A549 treated with AZD2906 at 1 μM for 4 hours (cell line): ENCODE measurements at places on chromosomes 3 and 15. TPM values are rescaled to one million over a fixed set of nuclear protein-coding genes. Genes with fewer than 3 reads are reported as not detected.

Gene ACAN
- total RNA-seq, result 0.66 to 1.4 TPM (median 0.94 TPM) in 5 replicates

Gene C3orf85
- not detected in 5 replicates for total RNA-seq

Gene ADAMTS9
- 0.57 to 0.72 TPM (median 0.62 TPM) in 5 replicates for total RNA-seq

Gene ZNF619
- total RNA-seq, result 1.6 to 2.1 TPM (median 1.9 TPM) in 5 replicates

Gene DAZL
- total RNA-seq, result not detected in 5 replicates

Gene FBXL22
- total RNA-seq, result 0.16 to 0.30 TPM (median 0.17 TPM) in 5 replicates

Gene CFAP100
- not detected in 5 replicates for total RNA-seq

Gene HES1
- total RNA-seq, result 7.9 to 11.3 TPM (median 10.0 TPM) in 5 replicates

Gene LMCD1
- total RNA-seq, result 55.8 to 86.7 TPM (median 71.3 TPM) in 5 replicates

Gene LIPH
- 3.9 to 6.0 TPM (median 5.0 TPM) in 5 replicates for total RNA-seq

Gene CACNA2D2
- total RNA-seq, result 0.45 to 0.71 TPM (median 0.53 TPM) in 5 replicates

Gene PAQR9
- total RNA-seq, result 1.7 to 2.4 TPM (median 1.8 TPM) in 5 replicates

Gene CACNA1D
- 0.55 to 0.95 TPM (median 0.70 TPM) in 5 replicates for total RNA-seq

Gene SLC49A4
- 11.3 to 14.1 TPM (median 13.6 TPM) in 5 replicates for total RNA-seq

Gene CFAP91
- 0.23 to 0.35 TPM (median 0.25 TPM) in 4 of 5 replicates, not detected in the other for total RNA-seq

Gene MORC1
- not detected in 5 replicates for total RNA-seq

Gene ZPLD1
- 0.02 to 0.06 TPM (median 0.03 TPM) in 4 of 5 replicates, not detected in the other for total RNA-seq

Gene LZTFL1
- 13.5 to 15.7 TPM (median 15.1 TPM) in 5 replicates for total RNA-seq

Gene CMTM8
- total RNA-seq, result 8.7 to 14.7 TPM (median 13.9 TPM) in 5 replicates

Gene PCOLCE2
- 21.6 to 31.6 TPM (median 24.2 TPM) in 5 replicates for total RNA-seq

Gene TMEM207
- not detected in 5 replicates for total RNA-seq

Gene ZNF621
- total RNA-seq, result 5.9 to 7.4 TPM (median 6.8 TPM) in 5 replicates

Gene PLA2G4B
- total RNA-seq, result 1.2 to 2.1 TPM (median 1.6 TPM) in 5 replicates

Gene NR2E3
- total RNA-seq, result 0.16 to 0.34 TPM (median 0.21 TPM) in 5 replicates

Gene MUSTN1
- 0.21 TPM in 1 of 5 replicates, not detected in the others for total RNA-seq

Gene C3orf70
- total RNA-seq, result 0.07 to 0.21 TPM (median 0.09 TPM) in 5 replicates

Gene AMT
- 0.32 to 0.53 TPM (median 0.42 TPM) in 5 replicates for total RNA-seq

Gene KNG1
- 0.03 TPM in 3 of 5 replicates, not detected in the others for total RNA-seq

Gene TMC3
- total RNA-seq, result not detected in 5 replicates

Gene CNOT10
- total RNA-seq, result 25.9 to 29.3 TPM (median 26.4 TPM) in 5 replicates

Gene CPN2
- not detected in 5 replicates for total RNA-seq

Gene NUSAP1
- 58.2 to 93.2 TPM (median 64.3 TPM) in 5 replicates for total RNA-seq

Gene FHIT
- total RNA-seq, result 0.61 to 1.3 TPM (median 0.75 TPM) in 5 replicates

Gene SAMD7
- total RNA-seq, result not detected in 5 replicates

Gene ONECUT1
- 0.10 to 0.27 TPM (median 0.21 TPM) in 5 replicates for total RNA-seq

Gene HRH1
- 5.6 to 6.9 TPM (median 6.2 TPM) in 5 replicates for total RNA-seq

Gene HDC
- 0.05 to 0.15 TPM (median 0.12 TPM) in 4 of 5 replicates, not detected in the other for total RNA-seq

Gene SAXO2
- total RNA-seq, result 2.0 to 3.1 TPM (median 2.1 TPM) in 5 replicates

Gene IL20RB
- total RNA-seq, result 0.76 to 1.1 TPM (median 0.98 TPM) in 5 replicates

Gene ZNF620
- total RNA-seq, result 1.4 to 2.1 TPM (median 1.8 TPM) in 5 replicates
